SIG-M5 (cell line): ENCODE measurements at places on chromosomes 12 and 14.

DNA sequence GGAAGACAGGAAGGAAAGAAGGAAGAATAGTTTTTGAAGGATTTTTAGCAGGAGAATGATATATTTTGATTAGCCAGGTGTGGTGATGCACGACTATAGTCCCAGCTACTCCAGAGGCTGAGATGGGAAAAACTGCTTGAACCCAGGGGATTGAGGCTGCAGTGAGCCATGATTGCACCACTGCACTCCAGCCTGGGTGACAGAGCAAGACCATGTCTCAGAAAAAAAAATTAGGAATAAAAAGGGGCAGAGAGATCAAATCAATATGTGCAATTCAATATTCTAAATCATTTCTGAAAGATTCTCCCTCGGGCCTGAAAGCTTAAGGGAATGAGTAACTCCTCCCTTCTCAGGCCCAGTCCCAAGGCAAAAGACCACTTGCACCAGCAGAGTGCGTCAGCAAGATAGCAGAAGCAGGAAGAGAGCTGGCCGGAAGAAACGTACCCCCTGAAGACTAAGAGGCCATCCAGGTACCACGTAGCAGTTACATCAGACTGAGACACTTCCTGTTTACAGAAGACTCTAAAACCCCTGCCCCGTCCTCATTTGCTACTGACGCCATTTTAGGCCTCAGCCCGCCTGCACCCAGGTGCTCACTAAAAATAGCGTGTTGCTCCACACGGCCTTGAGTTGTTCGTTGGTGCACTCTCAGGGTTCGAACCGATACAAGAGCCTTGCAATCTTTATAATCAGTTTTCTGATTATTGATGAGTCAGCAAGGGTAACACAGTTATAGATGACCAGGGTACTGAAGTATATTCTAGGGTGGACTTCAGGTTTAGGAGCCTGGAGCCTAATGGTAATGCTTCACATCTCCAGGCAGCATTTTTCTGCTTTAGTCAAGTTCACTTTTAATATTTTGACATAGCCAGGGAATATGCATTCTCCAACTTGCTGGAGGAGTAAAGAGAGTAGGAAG lies 57.7 kb upstream of the CSRP2 start:
- DNase-seq, result no peak

DNA sequence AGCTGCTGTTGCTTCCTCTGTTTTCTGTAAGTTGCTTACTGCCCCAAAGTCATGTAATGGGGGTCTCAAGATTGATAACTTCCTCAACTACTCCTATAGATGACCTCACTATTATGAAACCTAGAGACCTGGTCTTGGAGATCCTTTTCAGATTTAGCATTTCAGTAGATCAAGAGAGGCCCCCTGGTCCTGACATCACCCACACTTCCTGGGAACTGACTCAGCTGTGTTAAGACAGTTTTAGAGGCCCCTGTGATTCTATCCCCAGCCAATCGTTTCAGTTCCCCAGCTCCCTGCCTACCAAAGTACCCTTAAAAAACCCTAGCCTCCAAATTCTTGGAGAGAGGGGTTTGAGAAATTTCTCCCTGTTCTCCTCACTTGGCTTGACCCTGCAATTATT lies 9.2 kb upstream of the ARG2 start:
- no peak for DNase-seq

- no peak for DNase-seq
Observed at GRCh38 chr12:106254724-106255123, 6.9 kb upstream of the CKAP4 start.

GRCh38 chr14:51424561-51425251 lies 184.7 kb downstream of the TMX1 start:
- no peak for DNase-seq

- no peak for DNase-seq
Observed at GRCh38 chr14:100762901-100763300, 36.2 kb downstream of the DLK1 start.

- DNase-seq, result no peak
Observed at GRCh38 chr12:77689510-77690086, 141.1 kb upstream of the NAV3 start.

- no peak for DNase-seq
Observed at GRCh38 chr12:27018037-27018436, 3.9 kb upstream of the TM7SF3 start.

GRCh38 chr14:91067186-91067585 lies 6.7 kb upstream of the RPS6KA5 start:
- DNase-seq, result no peak

DNA sequence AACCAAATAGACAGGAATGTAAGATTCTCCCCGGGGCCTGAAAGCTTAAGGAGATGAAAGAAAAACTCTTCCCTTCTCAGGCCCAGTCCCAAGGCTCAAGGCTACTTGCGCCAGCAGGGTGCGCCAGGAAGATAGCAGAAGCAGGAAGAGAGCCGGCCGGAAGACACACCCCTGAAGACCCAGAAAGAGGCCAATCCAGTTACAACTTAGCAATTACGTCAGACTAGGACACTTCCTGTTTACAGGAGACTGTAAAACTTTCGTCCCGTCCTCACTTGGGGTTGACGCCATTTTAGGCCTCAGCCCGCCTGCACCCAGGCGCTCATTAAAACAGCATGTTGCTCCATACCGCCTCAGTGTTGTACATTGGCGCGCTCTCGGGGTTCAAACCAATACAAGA lies 9.4 kb downstream of the COX16 start:
- no peak for DNase-seq

- no peak for DNase-seq
Observed at GRCh38 chr14:101243587-101244338, 317.5 kb upstream of the DIO3 start.

- DNase-seq, result no peak
Observed at GRCh38 chr14:26808407-26808806, 210.6 kb upstream of the NOVA1 start.
